ENCODE measurements at places on chromosomes 12 and 14.
A peak's percentile ranks its signal among the peaks of the same experiment; 100 is the strongest.

GRCh38 chr14:33762161-33762851, 188.6 kb downstream of the EGLN3 start:
- DNase-seq = no peak

- no peak for DNase-seq
Observed at GRCh38 chr12:78157199-78157598, 326.5 kb downstream of the NAV3 start.

GRCh38 chr12:21631367-21631766, 26.3 kb downstream of the LDHB start:
- no peak for DNase-seq

DNA sequence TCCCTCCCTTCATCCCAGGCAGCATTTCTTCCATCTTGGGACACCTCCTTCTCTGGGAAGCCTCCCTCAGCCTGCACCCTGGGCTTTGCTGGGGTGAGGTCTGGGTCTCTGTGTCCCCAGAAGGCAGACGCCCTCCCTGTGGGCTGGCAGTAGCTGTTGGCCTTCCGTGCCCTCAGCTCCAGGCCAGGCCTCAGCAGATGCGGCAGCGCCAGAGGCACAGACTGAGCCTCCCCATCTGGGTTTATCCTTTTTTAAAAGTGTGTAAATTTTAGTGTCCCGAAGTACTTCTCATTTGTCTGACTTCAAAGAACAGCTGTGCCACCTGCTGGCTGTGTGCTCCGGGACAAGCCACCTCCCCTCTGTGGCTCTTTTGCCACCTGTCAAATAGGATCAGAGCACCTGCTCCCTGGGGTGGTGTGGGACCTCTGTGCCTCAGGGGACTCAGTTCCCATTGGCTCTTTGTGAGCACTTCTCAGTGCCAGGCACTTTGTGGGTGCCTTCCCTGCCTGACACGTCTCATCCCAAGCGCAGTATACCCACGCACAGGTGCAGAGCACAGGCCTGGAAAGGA, 11.1 kb downstream of the EXOC3L4 start:
- no peak for DNase-seq

DNA sequence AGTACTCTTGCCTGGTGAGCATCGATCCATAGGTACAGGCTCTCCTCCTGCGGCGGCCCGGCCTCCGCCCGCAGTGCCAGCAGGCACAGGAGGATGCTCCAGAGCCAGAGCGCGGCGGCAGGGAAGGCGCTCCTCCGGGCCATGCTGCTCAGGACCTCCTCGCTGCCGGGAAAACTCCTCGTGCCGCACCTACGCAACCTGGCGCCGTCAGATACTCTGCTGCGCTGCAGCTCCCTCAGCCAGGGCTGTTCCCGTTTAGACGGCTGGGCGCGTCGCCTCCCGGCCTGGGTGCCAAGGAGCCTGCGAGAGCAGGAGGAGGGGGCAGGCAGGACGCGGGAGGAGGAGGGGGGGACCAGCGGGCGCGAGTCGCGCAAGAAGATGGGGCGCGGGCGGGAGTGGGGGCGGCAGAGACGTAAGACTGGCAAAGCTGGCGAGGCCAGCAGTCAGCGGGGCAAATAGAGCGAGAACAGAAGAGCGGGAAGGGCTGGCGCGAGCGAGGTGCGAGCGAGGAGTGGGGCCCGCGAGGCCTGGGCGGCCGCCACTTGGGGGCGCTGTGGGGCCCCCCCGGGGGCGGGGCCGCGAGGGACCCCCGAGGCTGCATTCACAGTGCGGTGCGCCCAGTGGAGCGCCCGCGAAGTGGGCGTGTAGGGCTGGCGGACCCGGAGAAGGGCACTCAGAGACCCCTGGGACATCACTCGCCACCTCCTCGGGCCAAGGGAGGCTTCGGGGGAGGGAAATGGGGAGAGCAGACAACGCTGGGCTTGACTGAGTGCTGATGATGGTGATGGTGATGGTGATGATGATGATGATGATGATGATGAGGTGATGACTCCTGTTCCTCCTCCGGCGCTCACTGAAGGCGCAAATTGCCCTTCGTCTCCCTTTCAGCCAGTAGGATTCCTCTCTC, at the start of gene WIF1:
Gene WIF1, minus strand, starts transcription at position 257 of the 907 bp plus-strand sequence. Its CDS starts 114 bp downstream, at position 143.
- DNase-seq = peak; percentile 6

GRCh38 chr14:20438664-20439063, 2.7 kb upstream of the KLHL33 start:
- no peak for DNase-seq

- no peak for DNase-seq
Observed at GRCh38 chr14:39367387-39367751, 64.9 kb downstream of the FBXO33 start.

DNA sequence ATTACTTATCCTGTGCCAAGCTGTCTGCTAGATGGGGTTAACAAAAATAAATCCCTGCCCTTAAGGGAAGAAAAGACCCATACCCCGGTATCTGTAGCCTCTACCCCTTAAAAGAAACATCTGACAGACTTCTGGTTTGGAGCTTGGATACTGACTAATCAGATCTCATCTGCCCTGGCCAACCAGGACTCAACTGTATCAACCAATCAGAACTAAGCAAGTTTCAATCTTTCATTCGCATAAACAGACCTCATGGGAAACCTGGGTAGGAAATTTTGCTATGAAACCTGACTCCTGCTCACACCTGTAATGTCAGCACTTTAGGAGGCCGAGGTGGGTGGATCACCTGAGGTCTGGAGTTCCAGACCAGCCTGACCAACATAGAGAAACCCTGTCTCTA, 26.4 kb upstream of the PRMT8 start:
- DNase-seq = no peak

- DNase-seq = no peak
Observed at GRCh38 chr14:31212893-31213292, 5.3 kb upstream of the HECTD1 start.

- no peak for DNase-seq
Observed at GRCh38 chr14:91038439-91038838, 22.0 kb downstream of the RPS6KA5 start.

DNA sequence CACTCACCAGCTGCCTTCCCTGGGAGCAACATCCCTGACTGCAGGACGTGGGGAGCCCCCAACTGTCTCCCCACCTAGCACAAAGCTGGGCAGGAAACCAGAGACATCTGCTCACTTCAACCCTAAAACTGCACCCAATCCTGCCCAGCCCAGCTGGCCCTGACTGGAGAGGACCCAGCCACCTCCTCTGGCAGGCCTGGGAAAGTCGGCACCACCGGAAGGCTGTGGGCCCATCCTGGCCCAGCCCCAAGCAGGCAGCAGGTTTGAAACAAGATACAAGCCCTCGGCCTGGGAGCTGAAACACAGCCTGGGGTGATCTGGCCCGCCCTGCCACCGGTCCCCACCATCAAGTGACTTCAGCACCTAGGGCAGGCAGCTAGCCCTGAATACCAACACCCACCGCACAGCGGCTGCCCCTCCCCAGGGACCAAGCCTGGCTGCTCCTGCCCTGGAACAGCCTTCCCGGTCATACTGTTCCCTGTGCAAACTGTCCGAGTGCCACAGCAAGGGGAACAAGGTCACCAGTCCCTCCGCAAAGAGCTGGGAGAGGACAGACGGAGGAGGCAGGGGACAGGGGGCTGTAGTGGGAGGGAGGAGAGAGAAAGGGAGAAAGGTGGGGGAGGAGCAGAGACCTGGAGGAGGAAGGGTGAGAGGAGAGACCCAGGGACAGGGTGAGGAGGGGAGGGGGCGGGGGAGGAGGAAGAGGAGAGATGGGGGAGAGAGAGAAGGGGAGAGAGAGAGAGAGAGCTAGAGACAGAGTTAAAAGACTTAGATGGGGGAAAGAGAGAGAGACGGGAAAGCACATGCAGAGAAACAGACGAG, 115.7 kb downstream of the RFLNA start:
- no peak for DNase-seq

GRCh38 chr12:85759623-85760022, 76.6 kb downstream of the RASSF9 start:
- no peak for DNase-seq

Measured in CD4-positive, alpha-beta T cell (primary cell).